Right renal cortex interstitium (tissue), 3 donors: ENCODE measurements at places on chromosomes 1 and 21. TPM values are rescaled to one million over a fixed set of nuclear protein-coding genes. Genes with fewer than 3 reads are reported as not detected.
A peak's percentile ranks its signal among the peaks of the same experiment; 100 is the strongest.

DNA sequence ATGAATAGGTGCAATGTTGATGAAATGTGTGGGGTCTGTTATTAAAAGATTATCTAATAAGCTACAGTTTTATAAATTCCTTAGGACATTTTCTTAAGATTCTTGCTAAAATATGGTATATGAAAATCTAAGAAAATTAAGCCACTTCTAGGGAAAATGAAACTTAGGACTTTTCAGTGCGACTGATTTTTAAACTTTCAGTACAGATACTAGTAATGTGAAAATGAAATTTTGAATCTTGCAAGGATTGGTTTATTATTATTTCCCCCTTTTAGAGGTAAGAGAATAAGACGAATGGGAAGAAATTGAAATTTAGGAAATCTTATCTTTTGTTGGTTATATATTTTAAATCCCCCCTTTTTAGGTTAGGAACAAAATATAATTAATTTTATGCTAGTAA is 16.4 kb downstream of the CAPZA1 start:
- DNase-seq: no peak

DNA sequence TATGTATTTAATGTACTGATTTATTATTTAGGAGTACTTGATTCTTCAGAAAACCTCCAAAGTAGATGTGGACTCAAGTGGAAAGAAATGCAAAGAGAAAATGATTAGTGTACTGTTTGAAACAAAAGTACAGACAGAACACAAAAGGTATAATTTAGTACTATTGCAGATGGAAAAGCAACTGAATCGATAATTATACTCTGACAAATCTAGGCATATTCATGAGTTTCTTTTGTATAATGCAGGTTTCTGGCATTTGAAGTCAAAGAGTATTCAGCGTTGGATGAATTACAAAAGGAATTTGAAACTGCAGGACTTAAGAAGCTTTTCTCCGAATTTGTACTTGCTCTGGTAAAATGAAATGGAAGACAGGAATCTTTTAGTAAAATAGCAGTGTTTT is 12.5 kb downstream of the RWDD3 start:
- no peak for DNase-seq

MAGOH gene
- 93.2 TPM for polyA plus RNA-seq

SLAMF8 gene
- polyA plus RNA-seq: 1.4 TPM

RTCA gene
- polyA plus RNA-seq: 31.3 TPM

MTF1 gene
- polyA plus RNA-seq: 8.5 TPM

- no peak for DNase-seq
These were observed 41.2 kb downstream of the RSPH1 start for GRCh38 chr21:42454786-42455185.

GRCh38 chr1:47187231-47187925 is 2.5 kb downstream of the PDZK1IP1 start:
- no peak for DNase-seq

DNA sequence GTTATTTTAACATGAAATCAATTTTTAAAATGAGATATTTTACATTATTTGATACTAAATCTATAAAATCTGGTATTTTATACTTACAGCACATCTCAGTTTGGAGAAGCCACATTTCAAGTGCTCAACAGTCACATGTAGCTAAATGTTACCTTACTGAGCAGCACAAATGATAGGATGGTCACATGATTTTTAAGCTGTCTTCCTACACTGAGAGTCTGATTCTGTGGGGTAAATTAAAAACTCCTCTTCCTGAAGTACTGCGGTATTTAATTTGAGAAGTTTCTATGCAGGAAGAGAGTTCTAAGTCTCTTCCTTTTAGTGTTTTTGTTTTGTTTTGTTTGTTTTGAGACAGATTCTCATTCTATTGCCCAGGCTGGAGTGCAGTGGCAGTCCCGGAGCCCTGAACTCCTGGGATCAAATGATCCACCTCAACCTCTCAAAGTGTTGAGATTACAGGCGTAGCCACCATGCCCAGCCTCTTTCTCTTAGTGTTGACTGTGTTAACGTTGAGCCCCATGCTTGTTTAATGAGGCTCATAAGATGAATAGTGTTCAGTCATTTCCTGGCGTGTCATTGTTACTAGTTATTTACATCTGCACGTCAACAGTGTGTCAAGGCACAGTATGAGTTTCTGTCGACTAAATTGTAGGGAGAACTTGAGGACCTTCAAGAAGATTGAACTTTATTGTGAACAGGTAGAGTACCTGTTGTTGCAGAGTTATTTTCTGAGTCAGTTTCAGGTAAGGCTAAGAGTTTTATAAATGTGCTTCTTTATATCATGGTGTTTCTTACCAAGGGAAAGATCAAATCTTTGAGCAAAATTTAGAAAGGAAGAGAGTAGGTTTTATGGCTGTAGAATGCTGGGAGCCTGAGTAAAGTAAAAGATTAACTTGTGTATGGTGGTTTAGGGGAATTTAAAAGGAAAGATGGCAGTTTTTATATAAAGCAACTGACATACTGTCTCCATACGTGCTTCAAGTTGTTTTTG is 3.3 kb downstream of the CNST start:
- DNase-seq: no peak

- DNase-seq: no peak
These were observed 13.0 kb downstream of the STRIP1 start for GRCh38 chr1:110047463-110047862.

- no peak for DNase-seq
These were observed 8.1 kb upstream of the LEFTY1 start for GRCh38 chr1:225896937-225897549.

DNA sequence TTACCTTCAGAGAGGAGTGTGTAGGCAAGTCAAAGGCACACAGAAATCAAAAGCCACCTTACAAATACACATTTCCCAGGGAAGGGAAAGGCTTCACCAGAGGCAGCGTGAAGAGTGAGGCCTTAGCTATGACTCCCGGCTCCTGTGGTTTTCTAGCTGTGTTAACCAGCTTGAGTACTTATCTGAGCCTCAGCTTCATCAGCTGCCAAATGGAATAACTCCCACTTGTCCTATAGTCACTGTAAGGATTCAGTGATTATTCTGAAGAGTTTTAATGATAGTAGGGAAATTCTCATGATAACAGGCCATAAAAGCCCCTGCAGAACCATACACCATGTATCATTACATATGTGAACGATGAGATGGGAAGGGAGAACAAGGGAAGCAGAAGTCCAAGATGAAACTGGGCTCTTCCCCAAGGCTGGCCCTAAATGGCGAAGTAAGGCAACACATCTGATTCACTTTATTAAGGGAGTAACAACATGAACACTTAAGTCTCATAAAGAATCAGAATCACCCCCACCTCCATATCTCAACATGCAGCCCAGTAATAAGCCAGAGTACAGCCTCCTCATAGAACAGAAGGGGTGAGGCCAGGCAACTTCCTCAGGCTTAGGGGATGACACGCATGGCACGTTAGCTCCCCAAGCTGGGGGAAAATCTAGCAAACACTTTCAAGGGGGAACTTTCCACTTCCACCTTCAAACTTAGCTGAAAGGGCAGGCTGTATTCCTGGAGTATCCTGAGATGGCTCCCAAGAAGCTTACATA is 63.7 kb downstream of the SLC66A1 start:
- no peak for DNase-seq

DNA sequence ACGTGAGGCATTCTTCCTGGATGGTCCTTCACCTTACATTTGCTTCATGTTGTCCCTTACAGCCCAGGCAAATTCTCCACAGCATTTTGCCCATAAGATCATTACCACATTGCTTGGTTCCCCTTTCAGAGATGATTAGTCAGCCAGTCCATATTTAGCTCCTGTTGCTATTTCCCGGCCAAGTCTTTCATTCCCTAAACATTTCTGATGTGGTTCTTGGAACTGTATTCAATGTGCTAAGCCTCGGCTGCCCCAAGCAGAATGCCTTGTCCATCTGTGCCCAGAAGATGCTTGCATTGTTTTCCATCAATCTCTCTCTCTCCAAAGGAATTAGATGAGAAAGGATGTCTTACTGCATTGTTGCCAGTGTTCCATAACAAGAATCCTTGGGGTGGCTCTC is 420.9 kb upstream of the CAMK1G start:
- DNase-seq: no peak

GRCh38 chr1:13604176-13604575 is 20.5 kb downstream of the PDPN start:
- no peak for DNase-seq

PTPN22 gene
- 0.31 TPM for polyA plus RNA-seq

DNA sequence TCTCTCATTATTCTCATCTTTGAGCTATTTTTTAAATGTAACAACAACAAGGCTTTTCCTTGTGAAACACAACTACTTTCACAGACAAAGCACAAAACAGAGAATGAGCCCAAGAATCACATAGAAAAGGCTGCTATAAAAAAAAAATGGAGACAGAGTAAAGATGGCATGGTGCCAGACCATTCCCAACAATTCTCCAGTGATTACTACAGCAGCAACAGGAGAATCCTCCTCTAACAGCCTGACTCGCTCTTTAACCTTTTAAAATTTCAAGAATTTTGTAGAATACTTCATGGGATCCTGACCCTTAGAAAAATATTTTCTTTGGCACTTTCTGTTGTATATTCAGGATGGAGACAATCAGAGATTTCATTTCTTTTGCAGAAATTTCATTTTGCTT is 3.8 kb upstream of the BCAS2 start:
- DNase-seq: no peak

GRCh38 chr1:24849672-24850295 is 80.3 kb downstream of the RUNX3 start:
- no peak for DNase-seq

DNA sequence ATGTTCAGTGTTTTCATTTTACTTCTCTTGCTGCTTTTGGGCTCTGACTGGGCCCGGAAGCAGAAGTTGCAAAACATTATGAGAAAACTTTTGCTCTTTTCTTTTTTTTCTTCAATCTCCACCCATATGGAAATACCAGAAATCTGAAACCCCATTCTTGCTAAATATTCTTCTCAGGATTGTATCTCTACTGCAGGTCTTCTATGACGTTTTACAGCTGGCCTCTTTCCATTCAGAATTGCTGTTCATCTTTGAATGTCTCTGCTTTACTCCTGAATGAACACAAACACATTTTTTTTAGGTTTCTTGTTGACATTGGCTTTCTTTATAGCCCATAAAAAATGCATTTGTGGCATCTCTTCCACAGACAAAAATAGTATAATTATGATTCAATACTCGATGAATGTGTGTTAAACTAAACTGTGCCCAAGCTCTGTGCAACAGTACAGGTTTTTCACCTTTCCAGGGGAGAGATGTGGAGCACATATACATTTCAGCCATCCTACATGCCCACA is 18.8 kb downstream of the PTPRC start:
- no peak for DNase-seq

SLC6A9 gene
- polyA plus RNA-seq: 6.3 TPM

FAM72B gene
- polyA plus RNA-seq: 3.8 TPM

DNA sequence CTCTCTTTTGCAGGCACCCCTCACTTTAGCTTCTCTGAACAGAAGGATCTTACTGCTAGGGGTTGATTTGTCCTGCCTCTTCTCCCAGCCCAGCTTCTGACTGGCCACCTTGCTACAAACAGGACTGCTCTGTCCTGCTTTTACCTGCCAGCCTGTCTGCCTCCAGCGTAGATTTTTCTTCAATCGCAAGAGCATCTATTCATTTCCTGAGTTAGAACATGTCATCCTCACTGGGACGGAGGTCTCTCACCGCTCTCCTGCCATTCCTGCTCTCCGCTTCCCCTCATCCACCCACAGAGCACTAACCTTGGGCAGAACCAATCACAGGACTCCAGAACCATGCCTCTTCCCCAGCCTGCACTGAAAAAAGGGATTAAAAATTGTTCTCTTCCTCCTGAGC is 3.5 kb upstream of the ATP1B1 start:
- no peak for DNase-seq

- DNase-seq: no peak
These were observed 1.9 kb downstream of the TNFAIP8L2 start for GRCh38 chr1:151158326-151158725.

GRCh38 chr1:174135211-174135610 is 24.1 kb upstream of the RABGAP1L start:
- DNase-seq: no peak

RNU1-3 gene
- polyA plus RNA-seq: not detected

DNA sequence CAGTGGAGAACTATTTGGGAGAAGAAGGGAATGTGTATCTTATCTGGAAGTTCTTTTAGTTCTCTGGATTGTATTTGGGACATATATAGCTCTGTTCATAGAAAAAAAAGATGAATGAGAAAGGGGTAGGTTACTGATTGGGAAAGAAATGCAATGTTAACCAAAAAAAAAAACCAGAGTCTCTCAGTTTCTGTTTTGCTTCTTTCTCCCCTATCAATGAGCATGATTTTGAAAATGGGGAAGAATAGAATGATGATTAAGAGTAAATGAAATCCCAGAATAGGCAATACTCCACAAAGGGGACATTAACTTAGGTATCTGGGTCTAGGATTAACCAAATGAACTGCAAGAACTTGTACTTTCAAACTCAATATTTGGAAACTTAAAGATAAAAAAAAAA is 92.9 kb downstream of the RHOU start:
- no peak for DNase-seq

DNA sequence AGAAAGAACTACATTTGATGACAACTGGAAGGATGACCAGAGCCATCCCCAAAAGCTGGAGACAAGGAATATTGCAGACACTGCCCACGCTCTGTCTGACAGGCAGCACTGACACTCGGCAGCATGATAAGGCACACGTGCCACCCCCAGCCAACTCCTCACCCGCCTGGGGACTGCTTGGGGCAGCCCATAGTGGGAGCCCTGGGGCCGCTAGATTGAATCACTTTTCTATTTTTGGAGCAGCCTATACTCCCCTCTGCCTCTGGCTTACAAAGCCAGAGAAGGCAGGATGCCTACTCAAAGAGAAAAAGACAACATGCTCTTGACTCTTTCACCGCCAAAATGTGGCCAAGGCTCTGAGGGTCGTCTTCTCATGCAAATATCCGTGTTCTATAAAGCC is 1.3 kb downstream of the SMG5 start:
- DNase-seq: no peak

DNA sequence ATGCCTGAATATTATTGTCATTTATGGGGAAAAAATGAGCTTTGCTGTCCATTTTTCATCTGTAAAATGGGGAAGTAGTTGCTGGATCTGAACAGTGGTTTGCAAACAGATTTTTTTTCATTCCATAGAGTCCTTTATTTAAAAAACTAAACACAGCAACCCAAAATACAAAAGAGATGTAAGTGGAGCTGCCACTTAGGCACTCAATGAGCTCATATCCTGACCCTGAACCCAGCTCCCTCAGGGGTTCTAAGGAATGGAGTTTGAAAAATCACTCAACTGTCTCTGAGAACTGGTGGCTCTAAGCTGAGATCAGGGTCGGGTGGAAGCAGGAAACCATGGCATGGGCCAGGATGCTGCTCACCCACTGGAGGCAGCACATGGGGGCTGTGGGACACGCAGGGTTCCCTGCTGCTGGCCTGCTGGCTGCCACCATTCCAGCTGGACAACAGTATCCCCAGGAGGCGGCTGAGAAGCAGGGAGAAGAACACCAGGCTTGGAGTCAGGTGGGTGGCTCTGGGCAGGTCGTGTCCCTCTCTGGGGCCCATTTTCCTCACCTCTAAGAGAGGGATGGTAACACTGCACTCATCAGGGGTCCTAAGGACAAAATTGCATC is 9.6 kb upstream of the ECE1 start:
- no peak for DNase-seq

S100B gene
- 2.1 TPM for polyA plus RNA-seq

DNA sequence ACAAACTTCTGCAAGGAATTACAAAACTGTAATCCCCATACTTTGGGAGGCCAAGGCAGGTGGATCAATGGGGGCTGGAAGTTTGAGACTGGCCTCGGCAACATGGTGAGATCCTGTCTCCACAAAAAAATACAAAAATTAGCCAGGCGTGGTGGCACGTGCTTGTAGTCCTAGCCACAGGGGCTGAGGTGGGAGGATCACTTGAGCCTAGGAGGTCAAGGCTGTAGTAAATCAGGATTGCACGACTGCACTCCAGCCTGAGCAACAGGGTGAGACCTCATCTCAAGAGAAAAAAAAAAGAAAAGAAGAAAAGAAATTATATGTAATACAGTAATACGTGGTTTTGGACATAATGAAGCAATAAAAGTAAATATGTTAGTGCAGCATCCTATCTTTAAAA is 138.2 kb downstream of the COP1 start:
- peak; percentile 12 for DNase-seq
